ENCODE measurements at places on chromosomes 11 and 22.
A peak's percentile ranks its signal among the peaks of the same experiment; 100 is the strongest.

GRCh38 chr11:134761926-134762247 lies 349.8 kb upstream of the B3GAT1 start:
- DNase-seq, result no peak

GRCh38 chr11:106087815-106088435 lies 10.5 kb downstream of the AASDHPPT start:
- no peak for DNase-seq

GRCh38 chr22:27419473-27419872 lies 382.1 kb downstream of the MN1 start:
- DNase-seq, result no peak

DNA sequence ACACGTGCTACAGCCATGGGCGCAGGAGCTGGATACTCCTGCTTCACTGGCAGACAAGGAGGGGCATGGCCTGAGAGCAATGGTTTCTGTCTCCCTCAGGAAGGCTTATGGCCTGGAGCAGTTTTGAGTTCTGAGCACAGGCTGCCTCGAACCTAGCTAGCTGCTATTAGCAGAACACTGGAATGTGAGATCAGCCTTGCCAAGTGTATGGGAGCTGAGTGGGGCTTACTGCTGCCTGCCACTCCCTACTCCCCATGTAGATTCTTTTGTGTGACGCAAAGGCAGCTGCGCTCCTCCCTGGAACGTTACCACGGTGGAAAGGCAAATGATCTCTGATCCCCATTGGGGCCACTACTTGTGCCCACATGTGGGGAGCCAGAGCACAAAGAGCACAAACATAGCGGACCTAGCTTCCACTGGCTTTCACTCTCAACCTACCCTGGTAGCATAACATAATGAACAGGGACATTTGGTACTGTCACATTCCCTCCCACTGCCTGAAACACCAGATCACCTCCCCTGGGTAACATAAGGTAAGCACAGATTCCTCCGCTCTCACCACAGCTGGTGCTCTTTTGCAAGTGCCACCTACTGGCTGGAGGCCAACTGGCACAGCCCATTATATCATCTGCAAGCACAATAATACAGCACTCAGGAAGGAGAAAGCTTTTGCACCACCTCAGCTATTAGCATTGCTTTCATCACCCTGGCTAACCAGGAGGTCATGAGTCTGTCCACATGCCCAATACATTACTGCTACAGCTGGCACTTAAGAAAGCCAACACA lies 84.6 kb upstream of the GUCY1A2 start:
- DNase-seq, result no peak

DNA sequence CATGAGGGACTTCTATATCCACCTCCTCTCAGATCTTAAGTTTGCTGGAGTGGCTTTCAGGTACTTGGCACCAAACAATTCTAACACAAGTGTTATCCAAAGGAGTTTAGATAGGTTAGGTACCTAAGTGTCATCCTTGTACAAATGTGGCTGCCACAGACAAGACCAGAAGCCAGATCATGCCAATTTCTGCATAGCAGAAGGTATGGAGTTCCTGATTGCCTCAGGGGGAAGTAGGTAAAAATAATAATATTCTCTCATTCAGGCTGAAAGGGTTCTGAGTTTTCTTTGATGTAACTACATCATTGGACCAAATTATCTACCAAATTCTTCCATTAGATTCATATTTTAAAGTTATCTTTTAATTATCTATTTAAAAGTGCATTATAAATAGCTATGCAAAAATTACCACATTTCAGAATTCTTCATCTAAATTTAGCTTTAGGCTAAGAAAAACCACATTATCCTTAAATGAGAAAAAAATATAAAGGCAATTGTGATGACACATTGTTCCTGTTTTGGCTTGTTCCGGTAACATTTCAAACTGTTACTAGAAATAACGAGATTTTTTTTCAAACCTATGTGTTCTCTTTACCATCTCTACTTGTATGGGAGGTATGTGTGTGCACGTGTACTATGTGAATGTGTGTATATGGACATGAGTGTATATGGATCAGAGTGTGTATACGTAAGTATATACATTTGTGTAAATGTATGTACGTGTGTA lies 66.2 kb upstream of the POU2AF2 start:
- DNase-seq, result no peak

DNA sequence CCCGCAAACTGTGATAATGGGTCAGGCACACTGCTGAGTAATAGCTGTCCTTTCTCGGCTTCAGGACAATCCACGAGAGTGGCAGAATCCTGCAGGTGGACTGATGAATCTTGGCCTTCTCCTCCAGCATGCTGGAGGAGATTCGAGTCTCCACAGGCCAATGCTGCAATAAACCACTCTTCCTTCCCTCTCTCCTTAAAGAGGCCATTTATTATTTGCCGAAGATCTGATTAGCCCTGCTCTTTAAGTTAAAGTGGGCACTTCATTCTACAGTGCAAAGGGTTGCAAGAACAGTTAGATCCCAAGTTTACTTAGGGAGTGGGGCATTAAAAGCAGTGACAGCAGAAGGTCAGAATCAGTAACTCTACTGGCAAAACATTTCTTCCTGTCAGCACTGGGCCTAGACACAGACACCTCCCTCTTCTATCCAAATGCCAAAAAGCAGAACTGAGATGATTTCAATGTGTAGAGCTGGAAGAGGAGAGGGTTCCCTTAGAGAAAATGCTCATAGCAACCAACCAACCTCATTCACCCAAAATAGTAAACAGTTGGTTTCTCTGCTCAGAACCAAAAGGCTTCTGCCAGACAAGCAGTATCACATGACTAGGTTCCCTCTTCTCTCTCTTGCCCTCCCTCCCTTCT lies 121.7 kb downstream of the SGSM3 start:
- DNase-seq, result peak; percentile 95

DNA sequence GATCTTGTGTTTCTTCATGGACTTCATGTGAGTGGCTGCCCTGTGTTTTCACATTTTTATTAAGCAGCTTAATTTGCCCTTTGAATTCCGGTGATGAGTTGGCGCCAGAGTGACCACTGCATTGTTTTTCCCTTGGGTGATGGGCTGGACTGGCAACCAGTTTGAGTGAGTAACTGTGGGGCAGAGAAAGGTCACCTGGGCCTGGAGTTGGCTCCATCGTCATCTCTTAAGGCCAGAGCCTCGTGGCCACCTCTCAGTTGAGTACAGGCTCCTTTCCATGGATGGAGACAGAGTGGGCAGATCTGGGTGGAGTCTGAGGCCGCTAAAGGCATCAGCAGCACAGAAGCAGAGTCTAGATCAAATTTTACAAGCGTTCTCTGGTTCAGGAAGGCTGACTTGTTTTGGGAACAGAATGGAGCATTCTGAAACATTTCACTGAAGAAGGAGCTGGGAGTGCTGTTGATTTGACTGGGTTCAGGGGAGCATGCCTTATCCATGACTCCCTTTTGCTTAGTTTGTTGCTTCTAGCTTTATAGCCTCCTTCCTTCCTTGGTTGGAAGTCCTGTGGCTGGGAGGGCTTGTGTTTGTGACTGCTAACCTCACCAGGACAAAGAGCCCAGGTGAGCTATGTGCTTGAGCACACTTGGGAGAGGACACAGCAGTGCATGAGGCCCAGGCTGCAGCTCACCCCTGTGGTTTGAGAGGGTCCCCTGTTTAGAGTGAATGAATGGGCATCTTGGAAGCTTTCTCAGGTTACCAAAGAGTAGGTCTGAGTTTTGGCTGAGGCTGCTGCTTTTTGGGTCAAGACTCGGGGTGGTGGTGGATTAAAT lies 7.8 kb downstream of the BCR start:
- no peak for DNase-seq

- no peak for DNase-seq
Measured at GRCh38 chr11:13538044-13538443, 42.2 kb upstream of the PTH start.

GRCh38 chr22:35021161-35021560 lies 44.8 kb upstream of the ISX start:
- no peak for DNase-seq

DNA sequence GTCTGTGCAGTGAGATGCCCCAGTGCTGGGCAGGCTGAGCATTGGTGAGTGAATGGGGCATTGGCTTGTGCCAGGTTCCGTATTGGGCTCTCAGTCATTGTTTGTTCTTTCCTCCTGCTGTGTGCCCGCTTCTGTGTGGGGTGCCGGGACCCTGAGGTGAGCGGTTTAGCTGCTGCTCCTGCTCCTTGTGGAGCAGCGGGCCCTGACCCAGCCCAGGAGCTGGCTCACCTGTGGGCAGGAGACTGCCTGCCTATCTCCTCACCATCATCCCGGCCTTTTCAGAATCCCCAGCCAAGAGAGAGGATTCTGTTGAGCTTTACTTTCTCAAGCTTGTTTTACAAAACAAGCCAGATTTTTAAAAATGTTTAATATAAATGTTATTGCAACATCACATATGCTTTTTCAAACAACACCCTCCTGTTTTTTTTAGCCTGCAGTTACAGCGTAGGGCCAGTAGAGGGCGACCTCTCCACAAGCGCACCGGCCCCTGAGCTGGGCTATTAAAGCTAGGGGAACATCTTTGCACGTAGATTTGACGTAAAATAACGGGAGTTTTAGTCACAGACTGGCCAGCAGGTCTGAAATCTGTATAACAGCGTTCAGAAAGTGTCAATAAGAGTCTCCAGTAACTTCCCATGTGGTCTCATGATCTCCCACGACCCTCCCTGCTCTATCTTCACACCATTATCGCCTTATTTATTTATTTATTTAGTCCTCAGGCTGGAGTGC lies 25.1 kb upstream of the RELT start:
- DNase-seq, result no peak

DNA sequence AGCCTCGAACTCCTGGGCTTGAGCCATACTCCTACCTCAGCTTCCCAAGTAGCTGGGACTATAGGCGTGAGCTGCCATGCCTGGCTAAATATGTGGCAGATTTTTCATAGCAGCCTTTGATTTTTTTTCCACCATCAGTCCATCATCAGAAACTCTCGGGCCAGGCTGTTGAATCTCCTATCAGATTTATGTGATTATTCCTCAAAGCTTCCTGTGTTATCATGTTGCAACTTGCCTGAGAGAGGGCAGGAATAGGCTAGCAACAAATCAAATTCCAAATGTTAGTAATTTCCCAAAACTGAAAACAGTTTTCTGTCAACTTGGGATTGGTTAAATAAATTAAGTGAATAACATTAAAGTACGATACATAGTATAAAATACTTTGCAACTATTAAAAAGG lies 3.4 kb downstream of the LRRC51 start:
- DNase-seq, result no peak

- no peak for DNase-seq
Measured at GRCh38 chr11:2929531-2929949, 320 bp upstream of the PHLDA2 start.

- DNase-seq, result no peak
Measured at GRCh38 chr11:131219646-131220045, 150.8 kb upstream of the NTM start.

DNA sequence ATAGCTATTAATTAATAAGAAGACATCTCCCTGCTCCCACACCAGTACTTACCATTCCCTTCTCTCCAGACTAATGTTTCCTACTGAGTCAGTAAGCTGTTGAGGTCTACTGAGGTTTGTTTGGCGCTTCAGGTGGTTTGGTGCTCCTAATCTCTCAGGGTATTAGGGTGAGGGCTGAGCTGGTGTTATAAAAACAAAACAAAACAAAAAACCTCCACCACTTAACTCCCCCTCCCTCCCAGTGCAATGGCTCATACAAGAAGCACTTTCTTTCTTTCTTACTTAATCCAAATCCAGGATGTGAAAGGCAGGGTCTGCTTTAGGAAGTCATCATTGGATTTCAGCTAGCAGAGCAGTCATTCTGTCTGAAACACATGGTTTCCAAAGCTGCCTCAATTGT lies 15.3 kb downstream of the CSTPP1 start:
- DNase-seq, result no peak

DNA sequence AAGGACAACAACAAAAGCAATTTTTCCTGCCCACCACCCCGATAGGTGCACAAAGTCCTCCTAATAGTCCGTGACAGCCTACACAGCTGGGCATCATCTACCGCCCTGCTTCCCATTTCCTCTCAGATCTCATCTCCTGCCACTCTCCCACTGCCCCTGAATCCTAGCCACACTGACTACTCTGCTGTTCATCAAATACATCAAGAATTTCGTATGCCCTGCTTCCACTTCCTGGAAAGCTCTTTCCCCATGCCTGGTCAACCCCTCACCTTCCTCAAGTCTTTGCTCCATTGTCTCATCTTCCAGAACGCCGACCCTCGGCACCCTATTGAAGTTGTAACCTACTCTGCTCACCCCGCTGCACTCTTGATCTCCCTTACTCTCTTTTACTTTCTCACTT lies 320.1 kb downstream of the OPCML start:
- no peak for DNase-seq

DNA sequence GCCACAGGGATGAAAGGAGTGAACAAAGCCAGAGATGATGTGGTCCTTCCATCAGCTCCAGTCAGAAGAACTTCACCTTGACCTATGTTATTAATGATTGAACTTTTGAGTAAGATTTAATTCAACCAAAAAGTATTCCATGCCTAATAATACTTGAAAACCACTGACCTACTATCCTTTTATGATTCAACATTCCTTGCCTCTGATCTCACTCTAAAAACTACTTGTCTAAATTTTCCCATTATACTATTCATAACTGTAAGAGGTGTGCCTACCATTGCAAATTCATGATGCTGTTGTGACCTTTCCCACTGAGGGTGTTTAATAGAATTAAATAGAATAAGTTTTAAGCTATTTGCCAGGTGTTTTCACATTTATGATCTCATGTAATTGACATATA lies 164.7 kb upstream of the GUCY1A2 start:
- DNase-seq, result no peak

DNA sequence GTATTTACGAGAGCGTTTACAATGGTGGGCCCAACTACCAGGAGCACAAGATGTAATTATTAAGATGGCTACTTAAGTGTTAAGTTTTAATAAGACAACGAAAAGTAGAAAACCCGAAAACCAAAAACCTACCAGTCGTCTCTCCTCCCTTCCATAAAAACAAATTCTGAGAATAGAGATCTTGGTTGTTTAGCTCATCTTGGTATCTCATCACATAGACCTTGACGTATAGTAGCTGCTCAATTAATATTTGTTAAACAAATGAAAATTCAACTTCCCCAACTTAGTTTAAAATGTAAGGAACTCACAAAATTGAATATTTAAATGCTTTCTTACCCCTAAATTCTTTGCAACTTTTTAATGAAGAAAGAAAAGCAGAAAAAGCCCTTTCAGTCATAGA lies 669 bp downstream of the KDM4D start:
- no peak for DNase-seq

DNA sequence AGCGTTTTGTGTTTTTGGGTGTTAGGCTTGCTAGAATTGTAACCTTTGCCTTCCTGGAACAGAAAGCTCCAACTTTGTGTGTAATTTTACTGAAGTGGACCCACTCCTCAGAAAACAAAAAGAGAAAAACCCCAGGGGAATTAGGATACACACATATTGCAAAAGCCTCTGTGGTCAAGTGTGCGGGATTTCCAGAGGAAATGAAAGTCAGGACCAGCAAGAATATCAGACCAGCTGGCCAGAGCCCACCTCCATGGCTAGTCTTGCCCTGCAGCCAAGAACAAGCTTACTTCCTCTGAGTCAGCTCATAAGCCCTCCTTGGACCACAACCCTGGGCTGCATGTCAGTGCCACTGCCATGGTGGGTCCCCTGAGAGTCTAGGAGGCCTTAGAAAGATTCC lies 37.0 kb upstream of the FTH1 start:
- DNase-seq, result peak; percentile 66

Data from GM12878 (cell line).